ENCODE measurements at places on chromosomes 6 and 20.
A peak's percentile ranks its signal among the peaks of the same experiment; 100 is the strongest.

DNA sequence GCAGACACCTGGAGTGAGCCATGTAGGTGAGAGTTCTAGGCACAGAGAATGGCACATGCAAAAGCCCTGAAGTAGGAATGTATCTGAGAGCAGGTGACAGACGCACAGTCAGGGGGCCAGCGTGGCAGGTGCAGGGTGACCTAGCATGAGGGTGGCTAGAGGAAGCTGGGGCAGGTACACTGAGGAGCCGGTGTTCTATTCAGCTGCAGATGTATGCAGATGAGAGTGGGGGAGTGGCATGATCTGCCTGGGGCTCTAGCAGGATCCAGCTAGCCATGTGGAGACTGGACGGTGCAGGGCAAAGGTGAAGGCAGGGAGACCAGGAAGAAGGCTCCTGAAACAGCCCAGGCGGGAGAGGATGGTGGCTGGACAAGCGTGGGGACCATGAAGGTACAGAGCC lies 10.7 kb downstream of the PEDS1 start:
- DNase-seq = no peak

- DNase-seq = no peak
These were observed 6.9 kb downstream of the EDN3 start for GRCh38 chr20:59307270-59307669.

GRCh38 chr20:60624066-60624465 lies 628.0 kb upstream of the CDH4 start:
- no peak for DNase-seq

- DNase-seq = no peak
These were observed 88.3 kb downstream of the SLX4IP start for GRCh38 chr20:10523443-10523842.

GRCh38 chr6:43712579-43712978 lies 25.0 kb upstream of the MRPS18A start:
- DNase-seq = no peak

GRCh38 chr20:62937268-62938104 lies 461 bp upstream of the GID8 start:
- peak; percentile 96 for DNase-seq

GRCh38 chr20:14991023-14991422 lies 653.6 kb upstream of the FLRT3 start:
- no peak for DNase-seq

- peak; percentile 17 for DNase-seq
These were observed 2.9 kb downstream of the TNNC2 start for GRCh38 chr20:45823949-45824835.

DNA sequence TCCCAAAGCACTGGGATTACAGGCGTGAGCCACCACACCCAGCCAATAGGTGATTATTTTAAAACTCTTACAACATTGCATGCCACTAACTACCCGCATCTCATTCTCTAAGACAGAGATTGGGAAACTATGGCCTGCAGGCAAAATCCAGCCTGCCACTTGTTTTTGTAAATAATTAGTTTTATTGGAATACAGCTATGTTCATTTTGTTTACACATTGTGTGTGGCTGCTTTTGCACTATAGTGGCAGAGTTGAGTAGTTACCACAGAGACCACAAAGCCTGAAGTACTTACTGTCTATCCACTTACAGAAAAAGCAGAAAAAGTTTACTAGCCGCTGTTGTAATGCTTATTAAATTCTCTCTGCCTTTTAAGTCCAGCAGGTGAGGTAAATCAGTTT lies 16.4 kb upstream of the PKIG start:
- no peak for DNase-seq
